ENCODE measurements at places on chromosomes 5 and 9.

DNA sequence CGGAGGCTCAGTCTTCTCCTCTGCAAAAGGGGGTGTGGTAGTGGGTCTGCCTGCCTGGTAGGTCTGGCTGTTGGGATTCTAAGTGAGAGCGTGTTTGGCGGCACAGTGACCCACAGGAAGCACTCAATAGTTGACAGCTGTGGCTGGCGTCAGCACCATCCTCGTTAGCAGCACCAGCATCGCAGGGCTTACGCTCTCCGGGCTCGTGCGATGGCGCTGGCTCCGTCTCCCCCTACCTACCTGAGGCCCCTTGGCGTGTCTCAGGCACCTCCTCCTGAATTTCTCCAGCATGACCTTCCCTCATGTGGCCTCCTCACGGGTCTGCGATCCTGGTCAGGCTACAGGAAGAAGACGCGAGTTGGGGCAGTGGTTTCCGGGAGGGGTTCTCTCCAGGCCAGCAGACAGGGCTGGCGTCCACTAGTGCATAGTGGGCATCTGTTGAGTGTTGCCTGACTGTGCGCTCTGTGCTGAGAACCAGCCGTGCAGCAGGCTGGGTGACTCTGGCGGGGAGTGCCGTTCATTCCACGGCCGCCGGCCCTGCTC is 66.9 kb downstream of the HMCN2 start:
- ATAC-seq, result no peak

DNA sequence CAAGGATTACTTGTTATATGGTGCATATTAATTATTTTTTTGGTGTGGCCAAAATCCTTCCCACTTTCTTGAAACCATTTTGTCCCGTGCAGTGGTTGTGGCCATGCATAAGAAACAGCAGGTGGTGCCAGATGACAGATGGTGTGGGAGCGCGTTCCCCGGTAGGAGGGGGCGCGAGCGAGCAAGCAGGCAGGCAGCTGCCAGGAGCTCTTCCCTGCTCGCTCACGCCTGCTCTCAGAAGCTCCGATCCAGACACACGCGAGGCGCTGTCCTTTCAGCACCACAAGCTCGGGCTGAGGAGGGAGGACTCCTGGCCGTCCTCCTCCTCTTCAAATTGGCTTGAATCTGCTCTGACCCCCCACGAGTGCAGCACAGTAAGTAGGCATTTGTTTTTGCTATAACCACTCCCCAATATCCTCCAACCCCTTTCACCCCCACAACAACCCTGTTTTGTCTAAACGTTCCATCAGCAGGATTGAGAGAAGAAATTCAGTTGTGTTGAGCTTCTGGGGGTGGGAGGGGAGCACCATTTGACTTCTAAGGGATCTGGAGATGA is at the start of gene NSG2:
NSG2 (plus strand) TSS at position 237 of the 556 bp plus-strand sequence. CDS start 1,050 bp downstream, outside the sequence.
- peak; percentile 71 for ATAC-seq

DNA sequence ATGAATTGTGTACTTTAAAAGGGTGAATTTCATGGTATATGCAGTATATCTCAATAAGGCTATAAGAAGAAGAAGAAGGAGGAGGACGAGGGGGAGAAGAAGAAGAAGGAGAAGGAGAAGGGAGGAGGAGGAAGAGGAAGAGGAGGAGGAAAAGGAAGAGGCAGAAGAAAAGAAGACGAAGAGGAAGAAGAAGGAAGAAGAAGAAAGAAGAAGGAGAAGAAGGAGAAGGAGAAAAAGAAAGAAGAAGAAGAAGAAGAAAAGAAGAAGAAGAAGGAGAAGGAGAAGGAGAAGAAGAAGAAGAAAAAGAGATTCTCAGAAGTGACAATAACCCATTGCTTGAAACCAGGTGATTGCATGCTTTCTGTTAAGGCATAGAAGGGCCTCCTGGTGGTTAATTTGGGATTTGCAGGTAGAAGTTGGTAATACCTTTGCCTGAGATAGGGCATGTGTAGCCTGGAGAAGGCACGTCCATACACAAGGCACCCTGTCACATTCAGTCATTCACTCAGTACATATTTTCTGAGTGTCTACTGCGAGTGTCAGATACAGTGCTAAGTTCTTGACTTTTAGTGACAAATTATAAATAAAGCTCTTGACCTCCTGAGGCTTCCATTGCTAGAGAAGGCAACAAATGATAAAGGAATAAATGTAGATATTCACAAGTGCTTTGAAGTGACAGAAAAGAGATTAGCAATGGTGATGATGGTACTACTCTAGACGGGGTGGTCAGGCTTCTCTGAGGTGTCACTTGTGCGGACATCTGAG is 231.3 kb downstream of the NPR3 start:
- no peak for ATAC-seq

DNA sequence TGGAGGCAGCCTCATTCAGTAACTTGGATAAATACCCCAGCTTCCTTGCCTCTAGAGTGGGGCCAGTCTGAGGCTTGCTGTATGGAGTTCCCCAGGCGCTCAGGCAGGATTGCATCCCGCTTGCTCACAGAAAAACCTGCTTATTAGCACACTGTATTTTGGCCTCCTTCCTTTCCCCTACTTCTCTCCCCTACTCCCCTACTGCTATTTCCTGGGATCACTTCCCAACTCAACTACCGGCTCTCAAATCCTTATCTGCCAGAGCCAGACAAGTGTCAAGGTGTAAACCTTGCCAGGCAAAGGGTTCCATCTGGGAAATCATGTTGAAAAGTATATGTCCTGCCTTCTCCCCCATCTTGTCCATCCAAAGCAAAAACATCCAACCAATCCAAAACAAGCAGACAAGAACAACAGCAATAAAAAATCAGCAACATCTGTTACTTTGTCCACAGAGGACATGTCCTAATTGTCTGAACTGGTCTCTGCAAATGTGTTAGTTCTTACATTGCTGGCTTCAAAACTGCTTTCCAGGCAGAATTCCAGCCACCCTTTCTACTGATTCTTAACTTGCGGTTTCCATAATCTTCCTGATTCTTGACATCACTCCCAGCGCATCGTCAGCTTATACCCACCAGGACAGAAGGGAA is 164.1 kb upstream of the SEMA6A start:
- peak; percentile 35 for ATAC-seq

- ATAC-seq, result peak; percentile 65
These were observed 5.3 kb upstream of the KLF9 start for GRCh38 chr9:70419556-70420440.

DNA sequence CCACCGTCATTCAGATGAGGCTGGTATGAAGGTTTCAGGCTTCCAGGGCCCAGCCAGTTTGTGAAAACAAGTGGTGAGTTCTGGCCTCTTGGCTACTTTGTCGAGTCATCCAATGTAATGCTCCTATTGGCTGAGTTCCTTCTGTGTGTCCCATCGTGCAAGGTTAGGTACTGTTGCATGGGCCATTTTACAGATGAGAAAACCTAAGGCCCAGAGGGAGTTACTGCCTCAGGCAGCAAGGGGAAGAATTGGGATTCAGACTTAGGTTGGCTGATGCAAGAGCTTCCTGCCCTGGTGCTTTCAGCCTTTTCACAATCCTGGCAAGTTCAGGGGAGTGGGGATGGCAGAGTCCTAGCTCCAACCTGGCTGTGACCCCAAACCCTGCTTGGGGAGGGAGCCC is 17.4 kb upstream of the PITX1 start:
- ATAC-seq, result no peak

DNA sequence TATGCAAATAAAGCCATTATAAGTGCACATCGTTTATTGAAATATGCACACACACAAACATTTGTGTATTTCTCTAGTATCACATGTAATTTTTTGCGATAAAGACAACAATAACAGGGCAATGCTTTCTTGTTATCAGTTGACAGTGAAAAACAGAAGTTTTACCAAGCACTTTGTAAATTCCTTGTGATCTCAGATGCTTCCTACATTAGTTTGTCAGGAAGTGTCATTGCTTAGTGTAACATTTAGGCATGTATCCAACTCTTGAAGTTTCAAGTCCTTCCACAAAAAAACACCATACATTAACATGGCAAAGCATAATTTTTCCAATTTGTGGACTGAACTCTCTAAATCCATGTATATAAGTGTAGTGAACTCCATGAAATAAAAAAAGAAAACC is 46.4 kb downstream of the MOCS2 start:
- ATAC-seq, result no peak

- no peak for ATAC-seq
These were observed 6.5 kb upstream of the PLEKHG4B start for GRCh38 chr5:85334-85995.

DNA sequence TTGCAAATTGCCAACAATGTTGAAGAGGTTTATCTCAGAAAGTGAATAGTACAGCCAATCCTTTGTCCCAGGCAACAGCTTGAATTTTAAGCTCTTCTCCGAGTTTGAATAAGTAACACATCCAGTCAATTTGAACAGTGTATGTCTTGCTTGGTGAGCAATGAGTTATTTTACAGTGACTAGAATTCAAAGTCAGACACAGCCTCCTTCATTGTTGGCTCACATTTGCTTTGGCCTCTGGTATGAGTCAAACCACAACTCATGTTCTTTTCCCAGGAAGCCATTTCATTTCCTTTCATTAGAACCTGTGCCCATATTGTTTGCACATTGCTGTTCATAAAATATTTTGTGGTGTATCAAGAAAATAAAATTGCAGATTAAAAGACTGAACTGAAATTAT is 622.0 kb upstream of the DAB2 start:
- no peak for ATAC-seq

GRCh38 chr5:159031513-159031912 is 68.2 kb downstream of the EBF1 start:
- no peak for ATAC-seq

DNA sequence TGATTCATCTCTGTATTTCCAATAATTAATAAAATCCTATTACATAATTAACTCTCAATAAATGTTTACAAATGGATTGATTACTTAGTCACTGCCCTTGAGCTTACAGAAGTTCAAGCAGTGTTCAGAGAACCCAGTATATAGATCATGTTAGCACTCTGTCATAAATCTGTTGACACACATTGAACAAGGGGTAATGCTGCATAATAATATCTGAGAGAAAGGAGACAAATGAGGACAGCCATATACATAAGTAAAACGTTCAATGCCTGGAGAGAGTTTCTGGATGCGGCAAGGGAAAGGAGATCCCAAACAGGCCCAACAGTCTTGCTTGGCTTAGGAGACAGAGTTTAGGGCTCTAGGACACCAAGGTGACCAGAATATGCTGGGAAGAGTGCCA is 270.2 kb downstream of the FBXL17 start:
- no peak for ATAC-seq

DNA sequence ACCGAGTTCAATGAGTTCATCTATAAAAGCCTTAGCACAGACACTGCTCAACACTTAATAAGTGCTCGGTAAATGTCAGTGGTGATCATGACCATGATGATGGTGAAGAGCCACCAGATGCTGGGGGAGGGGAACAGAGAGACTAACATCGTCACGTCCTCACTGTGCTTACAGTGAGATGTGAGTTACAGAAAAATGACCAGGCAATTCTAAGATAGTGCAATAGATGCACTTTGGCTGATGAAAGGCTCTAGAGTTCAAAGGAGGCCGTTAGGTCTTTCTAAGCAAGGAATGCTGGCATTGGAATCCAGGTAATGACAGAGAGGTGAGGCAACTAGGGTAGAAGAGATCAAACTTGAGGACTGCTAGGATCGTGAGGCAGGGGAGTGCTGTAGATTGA is 36.7 kb downstream of the ARL15 start:
- ATAC-seq, result no peak

GRCh38 chr5:59873113-59873512 is 20.4 kb downstream of the PDE4D start:
- no peak for ATAC-seq

DNA sequence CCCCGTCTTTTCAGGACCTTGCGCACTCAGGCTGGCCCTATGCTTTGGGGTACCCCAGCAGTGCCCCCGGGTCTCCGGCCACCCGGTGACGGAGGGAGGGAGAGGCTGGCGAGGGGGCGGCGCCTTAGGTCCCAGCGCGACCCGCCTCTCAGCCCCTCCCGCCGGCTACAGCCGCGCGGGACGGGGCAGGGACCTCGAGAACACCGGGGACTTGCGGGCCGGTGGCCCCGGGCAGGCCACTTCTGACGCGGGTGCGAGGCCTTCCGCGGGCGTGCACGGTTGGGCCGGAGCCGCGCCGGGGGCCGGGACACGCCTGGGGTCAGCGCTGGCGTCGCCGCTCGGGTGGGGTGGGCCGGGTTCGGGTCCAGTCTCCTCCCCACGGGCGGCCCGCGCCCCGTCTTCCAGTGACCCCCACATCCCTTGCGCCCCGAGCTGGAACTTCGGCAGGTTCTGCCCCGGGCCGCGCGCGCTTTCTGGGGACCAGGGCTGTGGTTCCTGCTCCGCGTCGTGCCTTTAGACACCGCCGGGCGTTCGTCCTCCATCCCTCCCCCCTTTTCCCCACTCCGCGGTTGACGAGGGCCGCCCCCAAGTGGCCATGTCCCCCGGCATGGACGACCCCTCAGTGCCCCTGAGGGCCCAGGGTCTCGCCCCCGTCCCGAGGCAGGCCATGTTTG is 3.8 kb upstream of the SQSTM1 start:
- no peak for ATAC-seq

DNA sequence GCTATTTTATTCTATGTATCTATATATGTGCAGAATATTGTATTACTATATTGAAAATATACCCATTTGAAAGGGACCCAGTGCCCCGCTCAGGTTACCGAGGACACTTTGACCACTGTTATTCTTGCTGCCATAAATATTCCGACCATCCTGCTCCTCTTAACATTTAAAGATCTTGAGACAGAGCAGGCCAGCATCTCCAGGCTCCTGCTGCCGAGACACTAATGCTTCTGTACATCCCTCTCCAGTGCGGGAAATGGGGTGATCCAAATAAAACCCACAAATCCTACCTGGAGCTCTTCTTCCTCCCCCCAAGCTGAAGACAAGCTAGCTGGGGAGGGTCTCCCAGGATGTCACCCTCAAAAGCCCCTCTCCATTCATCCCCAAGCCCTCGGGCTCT is 3.9 kb downstream of the SH3PXD2B start:
- ATAC-seq, result no peak

- peak; percentile 55 for ATAC-seq
These were observed 124.5 kb upstream of the PHYKPL start for GRCh38 chr5:178357121-178357521.

DNA sequence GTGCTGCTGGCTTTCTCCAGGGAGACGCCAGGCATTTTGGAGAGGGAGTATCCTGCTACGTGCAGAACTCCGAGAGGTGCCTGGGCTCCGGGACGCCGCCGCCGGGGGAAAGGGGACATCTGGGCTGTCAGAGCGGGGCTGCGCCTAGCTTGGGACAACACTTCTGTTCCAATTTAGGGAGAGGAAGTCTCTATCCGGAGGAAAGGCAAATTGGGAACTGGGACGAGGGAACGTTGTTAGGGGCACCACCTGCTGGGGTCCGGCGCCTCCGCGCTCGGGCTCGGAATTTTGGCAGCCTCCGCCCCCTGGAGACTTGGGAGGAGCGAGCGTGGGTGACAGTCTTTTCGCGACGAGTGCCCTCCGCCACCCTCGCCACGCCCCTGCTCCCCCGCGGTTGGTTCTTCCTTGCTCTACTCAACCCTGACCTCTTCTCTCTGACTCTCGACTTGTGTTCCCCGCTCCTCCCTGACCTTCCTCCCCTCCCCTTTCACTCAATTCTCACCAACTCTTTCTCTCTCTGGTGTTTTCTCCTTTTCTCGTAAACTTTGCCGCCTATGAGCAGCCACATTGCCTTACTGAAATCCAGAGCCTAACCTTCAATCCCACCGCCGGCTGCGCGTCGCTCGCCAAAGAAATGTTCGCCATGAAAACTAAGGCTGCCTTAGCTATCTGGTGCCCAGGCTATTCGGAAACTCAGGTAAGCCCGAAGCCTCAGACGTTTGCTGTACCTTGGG is 1.6 kb downstream of the TSLP start:
- ATAC-seq, result peak; percentile 80

GRCh38 chr5:143471041-143471509 is 67.6 kb upstream of the NR3C1 start:
- no peak for ATAC-seq
